Activated CD4-positive, CD25-positive, alpha-beta regulatory T cell (primary cell): ENCODE measurements at places on chromosomes 7 and 10.

- DNase-seq = no peak
These were observed 21.6 kb upstream of the LAMB1 start for GRCh38 chr7:108024538-108024937.

DNA sequence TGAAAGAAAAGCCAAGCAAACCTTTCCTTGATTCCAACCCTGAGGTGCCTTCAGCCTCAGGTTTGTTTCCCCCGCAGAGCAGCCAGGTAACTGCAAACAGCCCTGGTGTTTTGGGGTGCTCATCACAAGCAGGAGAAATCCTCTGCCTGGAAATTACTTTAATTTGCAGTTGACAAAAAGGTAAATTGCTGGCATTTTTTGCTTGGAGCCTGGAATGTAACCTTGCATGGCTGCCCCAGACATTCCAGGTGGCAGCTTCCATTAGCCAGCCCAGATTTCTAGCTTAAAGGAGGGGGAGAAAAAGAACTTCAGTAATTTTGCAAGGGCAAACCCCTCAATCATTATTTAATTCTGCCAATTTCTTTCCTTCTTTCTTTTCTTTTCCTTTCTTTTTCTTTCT lies 194.4 kb downstream of the MYOF start:
- DNase-seq = no peak

- no peak for DNase-seq
These were observed 49.8 kb downstream of the RASGEF1A start for GRCh38 chr10:43216931-43217562.

DNA sequence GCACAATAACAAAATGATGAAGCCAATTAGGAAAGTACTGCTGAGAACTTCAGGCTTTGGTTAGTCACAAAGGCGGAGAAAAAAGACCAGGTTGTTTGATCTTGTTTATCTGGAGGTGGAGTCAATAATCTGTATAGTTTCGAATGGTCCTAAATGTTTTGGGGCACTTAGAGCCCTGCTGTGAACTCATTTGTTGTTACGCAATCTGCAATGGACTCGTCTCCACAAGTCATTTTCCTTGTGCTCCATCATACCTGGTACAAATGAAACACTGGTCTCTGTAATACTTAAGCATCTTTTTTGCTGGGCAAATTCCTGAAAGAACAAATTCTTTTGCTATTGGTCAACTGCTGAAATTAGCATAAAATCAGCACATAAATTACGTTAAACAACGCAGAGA lies 430.5 kb downstream of the GATA3 start:
- DNase-seq = no peak

DNA sequence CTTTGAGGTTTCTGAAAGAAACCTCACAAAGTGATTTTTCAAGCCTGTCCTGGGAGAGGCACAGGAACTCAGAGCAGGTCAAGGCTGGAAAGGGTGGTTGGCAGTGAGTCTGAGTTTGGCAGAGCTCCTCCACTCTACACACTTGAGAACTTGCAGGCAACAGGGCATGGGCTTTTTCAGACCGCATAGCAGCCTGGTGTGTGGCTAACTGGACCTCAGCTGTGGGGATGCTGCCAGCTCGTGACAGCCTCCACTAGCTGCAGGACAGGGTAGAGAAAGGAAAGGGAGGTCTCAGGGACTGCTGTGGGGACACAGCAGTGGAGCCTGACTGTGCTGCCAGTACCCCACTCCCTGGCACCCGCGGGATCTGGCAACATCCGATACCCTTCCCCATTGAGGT lies 2.6 kb downstream of the CDHR1 start:
- no peak for DNase-seq

DNA sequence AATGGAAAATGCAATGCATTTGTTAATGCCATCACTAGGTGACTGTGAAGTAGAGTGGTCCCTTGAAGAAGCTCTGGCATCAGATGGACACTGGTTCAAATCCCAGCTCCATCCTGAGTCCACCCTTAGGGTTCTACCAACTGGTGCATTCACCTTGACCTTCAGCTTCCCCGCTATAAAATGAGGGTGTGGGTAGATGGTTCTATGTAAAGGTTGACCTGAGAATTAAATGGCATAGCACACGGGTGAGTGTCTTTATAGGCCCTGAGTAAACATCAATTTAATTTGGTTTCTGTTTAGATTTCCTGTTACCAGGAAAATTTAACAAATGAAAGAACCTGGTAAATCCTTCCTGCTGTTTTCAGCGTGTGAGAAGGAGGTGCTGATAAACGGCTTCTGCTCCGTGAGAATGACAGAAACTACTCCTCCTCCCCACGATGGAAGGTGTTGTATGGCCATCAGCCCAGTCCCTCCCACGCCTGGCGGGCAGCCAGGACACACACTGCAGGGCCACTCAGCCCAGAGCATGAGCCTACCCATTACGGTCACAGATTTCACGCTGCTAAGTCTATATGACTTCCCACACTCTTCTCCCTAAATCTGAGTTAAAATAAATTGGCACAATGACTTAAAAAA lies 210.1 kb downstream of the TNS3 start:
- no peak for DNase-seq

- no peak for DNase-seq
These were observed 307.3 kb downstream of the CAMK1D start for GRCh38 chr10:12656518-12657142.

DNA sequence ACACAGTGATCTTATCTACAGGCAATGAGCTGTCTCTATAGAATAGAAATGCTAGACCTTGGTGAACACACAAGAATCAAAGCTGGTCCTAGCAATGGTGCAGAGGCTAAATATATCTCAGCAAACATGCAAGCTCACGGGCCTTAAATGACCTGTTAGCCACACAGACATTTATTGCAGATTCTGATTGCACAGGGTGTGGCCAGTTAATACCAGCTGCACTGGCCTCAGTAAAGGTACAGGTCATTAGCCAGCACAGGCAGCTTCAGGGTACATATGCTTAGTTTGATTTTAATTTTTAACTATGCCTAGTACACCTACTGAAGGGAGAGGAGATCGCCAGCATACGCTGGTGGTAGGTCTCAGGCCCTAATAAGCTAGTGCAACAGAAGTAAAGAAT lies 265.4 kb upstream of the DGKB start:
- no peak for DNase-seq

- DNase-seq = no peak
These were observed 9.3 kb upstream of the FAM180A start for GRCh38 chr7:135757719-135758411.

GRCh38 chr7:127047521-127047920 lies 205.2 kb downstream of the GRM8 start:
- no peak for DNase-seq

- no peak for DNase-seq
These were observed 122.0 kb upstream of the HABP2 start for GRCh38 chr10:113430634-113431397.

DNA sequence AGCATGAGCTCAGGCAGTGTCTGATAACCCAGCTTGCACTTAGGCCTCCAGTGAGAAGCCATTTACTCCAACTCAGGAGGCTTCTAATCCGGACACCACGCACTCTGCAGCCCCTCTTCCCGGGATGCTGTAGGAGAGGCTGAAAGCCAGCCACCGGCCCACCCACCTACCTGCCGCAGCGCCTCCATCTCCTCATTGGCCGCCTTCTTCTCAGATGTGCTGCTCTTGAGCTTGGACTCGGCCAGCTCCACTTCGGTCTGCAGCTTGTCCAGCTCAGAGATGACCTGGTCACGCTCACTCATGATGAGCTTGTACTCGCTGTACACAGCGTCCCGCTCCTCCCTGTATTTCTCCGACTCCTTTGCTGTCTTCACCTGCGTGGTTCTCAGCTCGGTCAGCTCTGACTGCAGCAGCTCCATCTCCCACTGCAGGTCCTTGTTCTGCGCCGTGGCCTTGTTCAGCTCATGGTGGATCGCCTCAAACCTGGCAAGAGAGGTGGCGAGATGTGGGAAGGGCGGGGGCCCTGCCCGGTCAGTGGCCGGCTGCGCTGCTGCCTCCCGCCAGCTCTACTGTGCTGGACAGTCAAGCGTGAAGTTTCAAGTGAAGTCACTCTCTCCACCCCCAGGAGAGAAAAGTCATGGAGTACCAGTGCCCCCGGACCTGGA lies 84.7 kb downstream of the DLG5 start:
- DNase-seq = no peak

DNA sequence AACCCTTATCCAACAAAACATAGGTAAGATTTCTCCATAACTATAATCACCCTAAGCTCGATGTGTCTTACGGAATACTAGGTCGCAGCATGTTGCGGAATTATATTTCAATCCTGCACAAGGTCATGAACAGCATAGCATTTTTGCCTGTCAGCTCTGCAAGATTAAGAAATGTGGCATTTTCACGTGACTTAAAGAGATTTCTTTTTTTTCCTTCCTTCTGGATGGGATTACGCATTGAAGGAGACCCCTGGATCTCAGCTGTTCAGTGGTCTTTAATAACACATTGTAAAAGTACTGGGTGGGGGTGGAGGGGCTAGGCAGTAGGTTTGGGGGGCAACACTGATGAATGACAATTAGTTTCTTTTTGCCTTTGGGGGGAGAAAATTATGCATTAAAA lies 106.7 kb downstream of the CUBN start:
- no peak for DNase-seq

- DNase-seq = no peak
These were observed 184.9 kb upstream of the MKI67 start for GRCh38 chr10:128310971-128311658.

GRCh38 chr7:37212556-37212955 lies 236.1 kb downstream of the ELMO1 start:
- no peak for DNase-seq

DNA sequence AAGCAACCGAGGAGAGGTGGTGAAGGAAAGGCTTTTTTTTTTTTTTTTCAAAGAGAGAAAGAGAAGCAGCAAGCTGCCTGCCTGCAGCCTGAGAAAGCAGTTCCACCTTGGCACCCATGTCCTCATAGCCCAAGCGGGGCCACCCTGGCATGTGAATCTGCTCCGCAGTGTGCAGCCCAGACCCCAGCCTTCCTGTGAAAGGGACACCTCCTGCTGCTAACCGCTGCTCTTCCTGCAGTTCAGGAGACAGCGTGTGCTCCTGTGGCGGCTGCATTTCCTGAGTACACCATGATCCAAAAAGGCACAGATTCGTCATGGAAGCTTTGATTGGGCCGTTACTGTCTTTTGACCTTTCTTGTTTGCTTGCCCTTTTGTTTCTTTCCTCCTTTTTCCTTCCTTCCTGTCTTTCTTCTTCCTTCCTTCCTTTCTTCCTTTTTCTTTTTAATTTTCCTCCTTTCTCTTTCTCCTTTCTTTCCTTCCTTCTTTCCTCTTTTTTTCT lies 38.1 kb downstream of the IKZF1 start:
- no peak for DNase-seq

GRCh38 chr10:131980321-131980720 lies 1.4 kb downstream of the BNIP3 start:
- DNase-seq = no peak

- no peak for DNase-seq
These were observed 543 bp downstream of the HMX3 start for GRCh38 chr10:123136221-123136805.

DNA sequence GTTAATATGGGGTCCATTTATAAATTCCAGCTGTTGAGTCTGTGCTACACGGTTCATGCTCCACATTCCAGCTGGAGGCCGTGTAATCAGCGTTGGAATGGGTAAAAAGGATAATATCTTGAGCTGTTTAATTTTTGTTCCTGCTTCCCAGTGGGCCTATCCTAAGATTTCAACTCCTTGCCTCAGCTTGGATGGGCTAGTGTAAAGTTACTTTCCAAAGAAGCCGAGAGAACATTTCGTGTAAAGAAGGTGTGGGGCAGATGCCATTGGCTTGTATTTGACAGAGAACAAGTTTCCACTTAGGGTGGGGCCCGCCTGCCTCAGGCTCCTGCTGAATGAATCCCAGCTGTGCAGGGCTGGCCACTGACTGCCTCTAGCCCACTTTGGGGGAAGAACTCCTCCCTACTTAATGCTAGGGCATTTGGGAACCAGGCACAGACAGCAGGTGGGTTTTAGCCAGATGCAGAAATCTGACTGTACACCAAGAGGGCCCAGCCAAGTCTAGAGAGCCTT lies 125.9 kb upstream of the LYZL2 start:
- no peak for DNase-seq

DNA sequence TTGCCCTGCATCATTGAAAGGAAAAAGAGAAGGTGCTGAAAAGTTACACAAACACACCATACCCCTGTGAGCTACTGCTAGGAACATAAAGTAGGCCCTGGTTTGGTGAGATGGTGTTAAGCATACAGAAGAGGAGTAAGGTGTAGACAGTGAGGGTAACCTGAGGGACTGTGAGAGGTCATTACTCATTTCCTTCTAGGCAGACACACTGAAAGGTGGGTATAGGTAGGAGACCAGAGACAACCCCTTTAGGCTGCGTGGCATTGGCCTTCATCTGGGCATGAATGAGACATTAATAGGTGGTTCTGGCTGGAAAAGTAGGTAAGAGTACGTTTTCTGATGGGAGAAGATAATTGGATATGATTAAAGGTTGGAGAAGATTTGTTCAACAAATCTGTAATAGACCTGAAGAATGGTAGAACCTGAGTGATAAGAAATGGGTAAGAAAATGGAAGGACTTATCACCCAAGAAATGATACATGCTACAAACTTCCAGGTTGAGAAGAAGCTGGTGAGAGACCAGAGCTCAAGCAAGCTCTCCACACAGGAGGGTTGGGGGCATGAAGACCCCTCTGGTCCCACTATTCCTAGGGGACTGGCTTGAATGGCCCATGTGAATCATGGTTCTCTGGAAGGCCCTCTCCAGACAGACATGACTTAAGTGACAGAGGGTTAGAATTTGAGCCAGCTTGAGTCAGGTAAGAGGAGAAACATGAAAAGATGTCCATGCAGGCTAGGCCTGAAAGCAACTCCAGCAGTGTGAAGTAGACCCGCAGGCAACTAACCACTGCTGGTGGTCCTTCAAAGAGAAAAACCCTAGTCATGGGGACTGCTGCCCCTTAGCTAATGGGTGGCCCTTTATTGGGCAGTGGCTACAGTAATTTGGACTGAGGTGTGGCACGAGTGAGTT lies 3.8 kb downstream of the COMTD1 start:
- no peak for DNase-seq

DNA sequence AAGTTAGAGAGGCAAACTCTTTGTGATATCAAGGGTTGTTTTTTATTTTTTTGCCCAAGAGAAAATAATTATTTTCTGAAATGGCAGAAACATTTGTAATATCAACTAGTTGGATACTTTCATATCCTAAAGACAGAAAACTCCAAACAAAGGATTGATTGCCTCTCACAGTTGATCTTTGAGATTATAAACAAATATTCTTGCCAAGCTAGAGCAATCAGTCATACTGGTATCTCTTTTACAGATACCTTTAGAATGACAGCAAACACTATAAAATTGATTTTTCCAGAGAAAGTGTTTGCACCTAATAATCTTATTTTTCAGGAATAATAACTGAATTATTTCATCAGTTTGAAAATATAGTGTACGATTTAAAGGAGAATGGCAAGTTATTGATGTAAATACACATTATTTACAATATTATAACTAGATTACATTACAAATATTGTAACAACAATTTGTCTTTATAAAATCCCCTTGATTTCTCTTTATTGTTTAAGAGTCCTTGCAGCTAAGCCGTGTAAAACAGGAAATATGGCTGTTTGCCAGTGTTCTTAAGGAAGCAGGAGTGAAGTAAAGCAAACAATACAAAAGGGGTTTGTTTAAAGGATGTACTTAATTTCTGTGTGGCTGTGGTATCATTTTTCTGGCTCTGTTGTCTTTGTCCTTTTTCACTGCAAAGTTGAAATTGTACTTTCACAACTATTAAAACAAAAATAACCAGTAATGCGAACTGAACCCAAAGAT lies 58.4 kb downstream of the MAPK8 start:
- DNase-seq = no peak

GRCh38 chr7:55510621-55511020 lies 61.7 kb downstream of the VOPP1 start:
- DNase-seq = no peak
